NCI-H1048 (cell line): ENCODE measurements at places on chromosomes 3 and 15.

- no peak for DNase-seq
These were observed 82.5 kb downstream of the SOX2 start for GRCh38 chr3:181794011-181794790.

GRCh38 chr3:140927279-140928069 is 14.2 kb upstream of the SLC25A36 start:
- DNase-seq: no peak

DNA sequence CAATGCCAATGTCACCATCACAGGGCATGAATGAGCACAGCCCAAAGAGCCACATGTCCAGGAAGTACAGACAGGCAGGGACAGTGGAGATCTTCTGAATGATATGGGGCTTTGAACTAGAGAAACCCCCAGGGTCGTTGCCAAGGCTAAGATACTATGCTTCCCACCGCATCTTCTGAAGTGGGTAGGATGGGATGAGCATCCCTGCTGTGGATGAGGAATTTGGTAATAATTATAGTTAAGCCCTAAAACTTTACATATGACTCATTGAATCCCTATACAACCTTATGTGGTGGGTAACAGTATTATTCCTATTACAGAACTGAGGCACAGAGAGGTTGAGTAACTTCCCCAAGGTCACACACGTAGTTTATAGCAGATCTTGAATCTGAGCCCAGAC is 44.2 kb downstream of the WNT5A start:
- DNase-seq: no peak

GRCh38 chr15:84840741-84841429 is 23.7 kb downstream of the ALPK3 start:
- DNase-seq: no peak

DNA sequence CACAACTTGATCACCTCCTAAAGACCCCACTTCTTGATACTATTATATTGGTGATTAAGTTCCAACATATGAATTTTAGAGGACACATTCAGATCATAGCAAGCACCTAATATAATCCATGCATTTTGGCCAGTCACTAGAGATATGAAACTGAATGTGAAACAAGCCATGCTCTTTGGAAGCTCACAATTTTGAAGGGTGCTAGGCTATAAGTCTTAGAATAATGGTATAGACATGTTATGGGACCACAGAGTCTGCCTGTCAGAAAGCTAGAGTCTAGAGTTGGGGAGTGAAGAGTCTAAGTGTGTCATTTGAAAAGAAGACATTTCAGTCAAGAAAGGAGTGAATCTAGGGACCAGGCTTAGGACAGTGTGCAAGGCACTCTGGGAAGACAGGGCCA is 186.4 kb upstream of the SLC24A5 start:
- DNase-seq: no peak

- DNase-seq: no peak
These were observed 132.2 kb upstream of the TSC22D2 start for GRCh38 chr3:150275941-150276340.

- no peak for DNase-seq
These were observed 216.9 kb downstream of the ZBTB20 start for GRCh38 chr3:114929971-114930732.

GRCh38 chr3:11230832-11231231 is 41.4 kb upstream of the ATG7 start:
- no peak for DNase-seq

- no peak for DNase-seq
These were observed 61.8 kb upstream of the P3H2 start for GRCh38 chr3:190182418-190183043.

GRCh38 chr3:136620436-136620835 is 131.7 kb downstream of the STAG1 start:
- DNase-seq: no peak
